ENCODE measurements at places on chromosomes 6 and 20. TPM values are rescaled to one million over a fixed set of nuclear protein-coding genes. Genes with fewer than 3 reads are reported as not detected.

- no peak for DNase-seq
- peaks cover 11% of the 10 kb centered on the region for H3K27me3 ChIP-seq
- H3K36me3 ChIP-seq: no peaks in the 10 kb centered on the region
- no peak overlapping the region for H3K27ac ChIP-seq
Observed at GRCh38 chr6:154561750-154562149, 51.3 kb upstream of the CNKSR3 start.

DNA sequence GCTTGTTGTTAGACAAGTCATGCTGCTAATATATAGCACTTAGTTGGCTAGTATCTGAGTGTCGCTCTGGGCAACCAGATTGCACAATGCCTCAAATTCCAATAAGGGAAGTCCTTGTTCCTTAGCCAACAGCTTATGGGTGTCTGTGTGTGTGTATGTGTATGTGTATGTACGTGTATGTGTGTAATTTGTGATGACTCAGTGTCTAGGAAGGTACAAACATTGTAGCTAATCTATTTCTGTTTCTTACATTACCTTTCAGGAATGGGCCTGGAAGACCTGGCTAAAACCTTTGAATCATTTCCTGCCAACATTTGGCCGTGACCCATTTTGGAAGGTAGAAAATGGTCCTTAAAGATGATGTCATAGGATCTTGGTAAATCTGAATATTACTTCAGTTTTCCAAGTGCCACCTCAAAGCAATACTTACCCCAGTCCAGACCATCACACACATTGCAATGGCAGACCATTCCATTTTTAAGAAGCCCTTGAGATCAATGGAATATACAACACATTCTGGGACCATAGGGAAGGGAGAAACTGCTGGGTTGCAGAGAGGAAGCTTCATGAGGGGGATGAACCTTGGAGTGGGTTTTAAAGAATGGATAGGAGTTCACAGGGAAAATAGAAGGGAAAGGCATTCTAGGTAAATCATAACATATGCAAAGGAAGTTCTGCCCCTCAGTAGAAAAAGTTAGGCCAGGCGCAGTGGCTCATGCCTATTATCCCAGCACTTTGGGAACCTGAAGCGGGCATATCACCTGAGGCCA is 25.1 kb downstream of the NEDD9 start:
- H3K4me1 ChIP-seq: peaks cover 46% of the 10 kb centered on the region
- DNase-seq: no peak
- H3K36me3 ChIP-seq: peaks cover 45% of the 10 kb centered on the region
- no peaks in the 10 kb centered on the region for H3K27me3 ChIP-seq
- peak overlapping the region; percentile 18 for H3K27ac ChIP-seq
- H3K4me3 ChIP-seq: no peak overlapping the region

DNA sequence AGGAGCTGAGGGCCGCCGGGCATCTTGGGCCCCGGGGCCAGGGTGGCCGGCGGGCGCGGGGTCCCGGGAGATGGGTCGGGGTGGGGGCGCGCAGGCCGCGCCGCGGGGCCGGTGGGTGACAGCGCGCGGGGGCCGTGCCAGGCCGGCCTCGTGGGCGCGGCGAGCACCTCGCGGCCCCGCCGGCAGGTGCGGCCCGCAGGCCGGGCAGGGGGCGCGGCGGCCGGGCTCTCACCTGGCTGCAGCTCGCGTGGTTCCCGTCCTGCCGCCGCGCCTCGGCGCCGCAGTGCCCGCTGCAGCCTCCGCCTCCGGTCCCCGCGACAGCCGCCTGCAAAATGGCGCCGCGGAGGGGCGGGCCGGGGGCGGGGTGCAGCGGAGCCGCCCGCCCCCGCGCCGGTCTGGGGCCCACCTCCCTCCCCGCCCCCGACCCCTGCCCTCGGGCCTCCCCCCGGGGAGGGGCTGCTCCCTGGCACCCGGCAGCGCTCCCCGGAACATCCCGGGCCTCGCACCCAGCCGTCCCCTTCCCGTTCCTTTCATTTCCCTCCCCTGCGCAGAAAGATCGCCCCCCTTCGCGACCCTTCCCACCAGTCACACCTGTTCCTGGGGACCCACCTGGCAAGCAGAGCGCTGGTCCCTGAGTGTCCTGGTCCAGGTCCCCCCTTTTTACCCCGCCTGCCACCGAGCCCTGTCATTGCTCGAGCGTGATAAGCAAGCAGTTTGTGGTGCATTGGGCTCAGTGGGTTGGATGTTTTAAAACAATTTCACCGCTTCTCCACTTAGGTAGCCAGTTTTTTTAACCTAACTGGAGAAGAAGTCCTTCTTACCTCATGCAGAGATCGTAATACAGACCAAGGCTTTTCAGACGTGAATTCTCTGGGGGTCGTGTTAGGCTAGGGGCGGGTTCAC is at the start of gene SLC23A2:
SLC23A2 (minus strand) TSS at position 337 of the 903 bp plus-strand sequence. CDS start 68,948 bp downstream, outside the sequence.
- peak within 1 kb of the TSS; percentile 97 for H3K4me3 ChIP-seq
- DNase-seq: peak; percentile 71
- peaks cover 34% of the 10 kb centered on the region for H3K4me1 ChIP-seq
- H3K27ac ChIP-seq: peak within 1 kb of the TSS; percentile 95
- H3K36me3 ChIP-seq: peaks cover 8% of the 10 kb centered on the region

- peaks cover 33% of the 10 kb centered on the region for H3K4me1 ChIP-seq
- no peak overlapping the region for H3K4me3 ChIP-seq
- peaks cover 71% of the 10 kb centered on the region for H3K36me3 ChIP-seq
- no peaks in the 10 kb centered on the region for H3K27me3 ChIP-seq
- no peak for DNase-seq
Observed at GRCh38 chr20:3911956-3912355, 22.8 kb downstream of the PANK2 start.

- H3K27ac ChIP-seq: no peak overlapping the region
- peaks cover 47% of the 10 kb centered on the region for H3K4me1 ChIP-seq
- H3K36me3 ChIP-seq: peaks cover 10% of the 10 kb centered on the region
- H3K4me3 ChIP-seq: no peak overlapping the region
Observed at GRCh38 chr6:15620611-15621010, 42.2 kb downstream of the DTNBP1 start.

DNA sequence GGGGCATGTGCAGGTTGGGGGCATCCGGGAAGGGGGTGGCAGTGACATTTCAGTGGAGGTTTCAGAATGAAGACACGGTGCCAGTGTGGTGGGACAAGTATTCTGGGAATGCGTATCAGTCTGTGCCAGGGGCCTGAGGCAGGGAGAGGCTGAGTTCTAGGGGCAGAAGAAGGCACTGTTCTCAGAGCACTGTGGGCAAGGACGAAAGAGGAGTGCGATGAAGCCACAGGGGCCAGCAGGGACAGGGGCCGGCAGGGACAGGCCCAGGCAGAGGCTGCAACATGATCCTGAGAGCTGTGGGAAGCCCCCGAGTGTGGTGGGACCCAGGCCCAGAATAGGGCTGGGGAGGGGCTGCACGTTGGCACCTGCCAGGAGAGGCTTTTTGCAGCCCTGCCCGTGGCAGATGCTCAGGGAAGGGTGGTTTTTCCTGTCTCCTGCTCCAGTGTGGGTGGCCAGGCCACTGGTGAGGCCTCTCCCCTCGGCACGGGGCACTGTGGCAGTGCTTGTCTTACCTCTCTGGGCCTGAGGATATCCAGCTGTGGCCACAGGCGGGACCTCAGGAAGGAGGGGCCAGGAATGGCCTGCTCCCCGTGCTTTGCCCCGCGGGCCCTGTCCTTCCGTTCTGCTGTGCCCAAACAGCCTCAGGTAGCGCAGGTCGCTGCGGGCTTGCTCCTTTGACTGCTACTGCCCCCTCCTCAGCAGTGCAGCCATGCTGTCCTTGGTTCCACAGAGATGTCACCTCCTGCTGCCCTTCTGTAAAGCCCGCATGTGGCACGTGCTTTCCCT is 10.0 kb downstream of the ENTPD6 start:
- H3K27me3 ChIP-seq: no peaks in the 10 kb centered on the region
- H3K4me3 ChIP-seq: no peak overlapping the region
- H3K27ac ChIP-seq: peak overlapping the region; percentile 7
- no peak for DNase-seq
- peaks cover 4% of the 10 kb centered on the region for H3K36me3 ChIP-seq

RREB1 gene
- 17.4 TPM for total RNA-seq

Measured in activated naive CD8-positive, alpha-beta T cell treated with anti-CD3 and anti-CD28 coated beads for 36 hours (primary cell).